ENCODE measurements at places on chromosomes 1 and 21.

DNA sequence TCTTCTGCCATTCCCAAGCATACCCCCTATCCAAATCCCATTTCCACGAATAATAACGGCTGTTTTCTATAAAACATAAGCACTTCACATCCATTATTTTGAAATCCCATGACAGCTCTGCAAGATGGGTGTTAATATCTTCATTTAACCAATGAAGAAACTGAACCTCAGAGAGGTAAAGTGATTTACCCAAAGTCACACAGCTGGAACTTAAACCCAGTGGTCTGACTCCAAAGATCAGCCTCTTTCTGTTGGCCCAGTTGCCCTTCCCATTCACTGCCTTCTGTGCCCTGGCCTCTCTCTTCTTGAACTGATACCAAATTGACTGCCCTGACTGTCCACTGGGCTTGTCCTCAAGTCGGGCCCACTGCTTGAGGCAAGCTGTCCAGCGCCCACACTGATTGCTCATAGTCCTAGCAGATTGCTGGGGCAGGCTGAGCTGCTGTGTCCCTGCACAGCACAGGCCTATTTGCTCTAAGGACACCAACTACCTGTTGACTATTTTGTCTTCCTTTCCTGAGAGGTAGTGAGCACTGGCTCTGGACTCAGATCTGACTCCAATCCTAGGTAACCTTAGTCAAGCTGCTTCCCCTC is 19.3 kb downstream of the TAL1 start:
- no peak for DNase-seq

- no peak for DNase-seq
Measured at GRCh38 chr1:22953057-22953739, 19.5 kb downstream of the LACTBL1 start.

DNA sequence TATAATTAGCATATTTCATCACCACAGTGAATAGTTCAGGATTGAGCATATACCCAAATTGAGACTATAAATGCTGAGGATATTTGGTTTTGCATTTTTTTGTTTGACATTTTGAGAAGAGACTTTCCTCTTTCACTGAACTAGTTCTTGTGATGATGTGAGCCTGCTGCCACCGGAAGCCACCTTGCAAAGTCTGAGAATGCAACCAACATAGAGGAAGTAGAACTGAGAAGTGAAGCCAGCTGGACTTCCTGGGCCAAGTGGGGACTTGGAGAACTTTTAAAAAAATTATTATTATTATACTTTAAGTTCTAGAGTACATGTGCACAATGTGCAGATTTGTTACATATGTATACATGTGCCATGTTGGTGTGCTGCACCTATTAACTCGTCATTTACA is 102.3 kb downstream of the RPE65 start:
- DNase-seq, result peak; percentile 85

DNA sequence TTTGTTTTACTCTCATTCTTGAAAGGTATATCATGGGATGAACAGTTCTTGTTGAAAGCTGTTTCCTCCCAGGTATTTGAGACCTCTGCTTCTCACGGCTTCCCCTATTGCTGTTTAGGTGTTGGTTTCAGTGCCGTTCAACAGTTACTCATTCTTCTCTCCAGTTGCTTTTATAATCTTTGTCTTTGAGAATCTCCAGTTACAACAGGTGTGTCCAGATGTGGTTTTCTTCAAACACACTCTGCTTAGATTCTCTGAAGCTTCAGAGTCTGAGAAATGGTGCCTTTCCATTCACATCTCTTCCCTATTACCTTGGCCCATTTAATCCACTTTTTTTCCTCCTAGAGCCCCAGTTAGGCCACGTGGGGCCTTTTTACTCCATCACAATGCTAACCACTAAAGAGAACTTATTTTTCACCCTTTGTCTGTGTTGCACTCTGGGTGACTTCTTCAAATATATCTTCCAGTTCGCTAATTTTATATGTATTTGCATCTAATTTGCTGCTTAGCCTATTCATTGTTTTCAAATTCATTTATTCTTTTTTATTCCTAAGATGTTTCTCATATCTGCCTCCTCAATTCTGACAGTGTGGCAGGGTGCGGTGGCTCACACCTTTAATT is 46.7 kb upstream of the SLC19A1 start:
- DNase-seq, result no peak

GRCh38 chr1:21060523-21060922 is 116.2 kb downstream of the EIF4G3 start:
- no peak for DNase-seq

DNA sequence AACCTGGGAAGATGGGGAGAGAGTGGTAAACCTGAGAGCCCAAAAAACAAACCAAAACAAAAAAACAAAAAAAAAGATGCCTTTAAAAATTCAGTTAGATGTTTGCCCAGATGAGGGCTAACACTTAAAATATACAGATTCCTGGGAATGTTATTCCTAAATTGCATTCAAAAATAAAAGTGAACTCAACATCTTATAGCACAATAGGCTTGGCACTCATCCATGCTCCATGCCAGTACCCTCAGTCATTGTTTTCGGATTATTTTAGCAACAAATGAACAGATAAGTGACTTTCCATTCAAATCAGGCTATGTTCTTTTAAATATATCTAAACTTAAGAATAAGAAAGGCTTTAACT is 3.7 kb downstream of the ATP1A1 start:
- no peak for DNase-seq

- peak; percentile 79 for DNase-seq
Measured at GRCh38 chr1:159177272-159177907, 6.0 kb downstream of the CADM3 start.

GRCh38 chr1:158509471-158510156 is 37.6 kb downstream of the OR10R2 start:
- DNase-seq, result no peak

DNA sequence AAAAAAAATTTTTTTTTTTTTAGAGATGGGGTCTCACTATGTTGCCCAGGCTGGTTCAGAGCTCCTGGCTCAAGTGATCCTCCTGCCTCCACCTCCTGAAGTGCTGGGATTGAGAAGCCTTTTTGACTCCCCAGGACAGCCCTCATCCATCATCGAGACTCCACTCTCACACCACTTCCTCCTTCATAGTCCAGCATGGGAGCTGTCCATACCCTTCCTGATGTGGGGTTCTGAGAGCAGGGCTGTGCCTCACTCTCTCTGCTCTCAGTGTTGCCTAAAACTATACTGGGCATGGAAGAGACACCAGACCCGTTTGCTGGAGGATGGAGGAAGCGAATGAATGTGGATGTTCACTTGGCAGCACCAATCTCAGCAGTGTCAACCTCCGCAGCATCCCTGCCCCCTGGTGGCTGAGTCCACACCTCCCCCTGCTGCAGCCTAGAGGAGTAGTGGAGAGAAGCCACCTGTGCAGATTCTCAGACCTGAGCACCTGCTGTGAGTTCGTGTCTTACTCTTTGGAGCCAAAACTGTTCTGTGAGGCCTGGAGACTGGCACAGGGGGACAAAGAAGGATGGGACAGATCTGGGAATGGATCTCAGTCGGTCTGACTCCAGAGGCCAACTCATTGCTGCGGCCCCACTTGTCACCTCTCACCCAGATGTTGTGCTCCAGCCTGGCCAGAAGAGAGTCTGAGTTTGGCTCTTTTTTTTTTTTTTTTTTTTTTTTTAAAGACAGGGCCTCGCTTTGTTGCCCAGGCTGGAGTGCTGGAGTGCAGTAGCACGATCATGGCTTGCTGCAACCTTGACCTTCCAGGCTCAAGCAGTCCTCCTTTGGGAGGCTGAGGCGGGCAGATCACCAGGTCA is 17.7 kb downstream of the TINAGL1 start:
- peak; percentile 29 for DNase-seq

GRCh38 chr1:161502181-161502580 is 3.1 kb upstream of the FCGR2A start:
- no peak for DNase-seq

GRCh38 chr1:100051893-100052292 is 80.8 kb downstream of the SASS6 start:
- no peak for DNase-seq

GRCh38 chr1:90434460-90434859 is 282.6 kb downstream of the BARHL2 start:
- DNase-seq, result peak; percentile 35

DNA sequence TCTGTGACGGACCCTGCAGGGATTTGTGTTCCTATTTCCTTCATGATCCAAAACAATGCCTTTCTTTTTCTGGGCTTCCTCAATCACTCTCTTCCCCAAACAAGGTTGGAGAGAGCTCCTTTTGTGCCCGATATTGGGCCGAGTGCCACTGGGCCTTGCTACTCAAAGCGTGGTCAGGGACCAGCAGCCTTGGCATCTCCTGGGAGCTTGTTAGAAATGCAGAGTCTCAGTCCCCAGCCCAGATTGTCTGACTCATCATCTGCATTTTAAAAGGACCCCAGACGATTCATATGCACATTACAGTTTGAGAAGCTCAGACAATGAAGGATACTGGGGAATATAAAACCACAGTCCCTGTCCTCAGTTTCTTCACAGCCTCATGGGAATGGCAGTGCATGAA is 19.9 kb downstream of the ADORA1 start:
- DNase-seq, result no peak

GRCh38 chr1:228982637-228983036 is 247.4 kb downstream of the RHOU start:
- DNase-seq, result peak; percentile 3

DNA sequence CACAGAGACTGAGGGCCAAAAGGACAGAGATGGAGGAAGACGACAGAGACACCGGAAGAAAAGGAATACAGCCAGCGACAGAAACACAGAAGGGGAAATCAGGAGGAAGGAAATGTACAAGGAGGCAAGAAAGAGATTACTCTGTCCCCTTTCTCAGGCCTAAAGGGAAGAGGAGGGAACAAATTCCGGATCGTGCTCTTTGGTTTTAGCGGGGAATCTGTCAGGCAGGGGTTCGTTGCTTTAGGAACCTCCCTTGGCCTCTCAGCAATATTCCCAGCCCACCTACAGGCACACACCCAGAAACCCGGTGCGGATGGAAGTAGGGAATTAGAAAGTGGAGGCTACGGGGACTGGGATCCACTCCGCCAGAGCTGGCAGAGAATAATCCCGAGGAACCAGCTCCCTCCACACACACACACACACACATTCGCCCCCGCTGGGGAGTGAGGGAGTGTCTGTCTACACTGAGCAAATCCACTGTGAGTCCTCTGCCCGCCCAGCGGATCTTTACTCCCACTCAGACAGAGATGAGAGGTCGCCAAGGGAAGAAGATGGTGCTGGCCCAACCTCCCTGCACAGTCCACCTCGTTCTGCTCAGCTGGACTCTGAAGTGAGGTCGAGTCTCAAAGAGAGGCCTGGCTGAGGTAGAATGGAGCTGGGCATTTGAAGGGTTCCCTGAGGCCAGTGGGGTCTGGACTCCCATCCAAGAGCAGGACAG is 5.7 kb downstream of the TAL1 start:
- no peak for DNase-seq

GRCh38 chr1:241842565-241842964 is 5.4 kb upstream of the EXO1 start:
- no peak for DNase-seq

DNA sequence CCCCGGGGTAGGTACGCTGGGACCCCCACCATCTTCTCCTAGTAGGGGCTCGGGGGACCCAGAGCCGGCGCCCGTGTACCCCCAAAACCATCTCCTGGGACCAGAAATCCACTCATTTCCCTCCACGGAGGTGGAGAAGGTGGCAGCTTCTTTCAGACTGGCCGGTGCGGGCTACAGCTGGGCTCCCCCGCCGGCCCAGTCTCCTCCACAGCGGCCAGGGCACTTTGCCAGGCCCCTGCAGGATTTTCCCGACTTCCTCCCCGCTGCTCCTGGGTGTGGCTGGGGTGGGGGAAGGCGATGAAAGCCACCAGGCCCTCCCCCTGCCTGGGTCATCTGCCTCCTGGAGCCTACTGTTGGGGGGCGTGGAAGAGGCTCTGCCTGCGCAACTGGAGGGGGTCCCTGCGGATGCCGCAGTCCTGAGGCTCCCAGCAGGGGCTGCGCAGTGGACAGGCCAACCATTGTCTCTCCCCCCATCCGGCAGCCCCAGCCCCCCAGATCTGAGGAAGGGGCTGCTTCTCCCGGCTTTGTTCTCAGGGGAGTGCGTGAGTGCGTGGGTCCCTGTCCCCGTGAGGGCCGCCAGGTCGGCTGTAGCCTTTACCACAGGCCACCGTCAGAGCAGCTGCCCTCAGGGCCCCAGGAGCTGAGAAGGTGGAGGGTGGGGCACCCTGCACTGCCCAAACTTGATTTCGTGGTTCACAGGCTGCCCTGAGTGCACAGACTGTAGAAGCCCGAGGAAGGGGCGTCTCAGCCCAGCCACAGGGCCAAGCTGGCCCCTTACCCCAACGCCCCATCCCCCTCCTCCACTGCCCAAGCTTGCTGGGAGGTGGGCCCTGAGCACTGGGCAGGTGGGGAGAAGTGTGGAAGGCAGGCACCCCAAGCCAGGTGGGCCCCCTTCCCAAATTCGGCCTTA is 1.3 kb downstream of the AGRN start:
- no peak for DNase-seq

Data from Kasumi-1 (cell line).